ENCODE measurements at places on chromosomes 2 and 18. TPM values are rescaled to one million over a fixed set of nuclear protein-coding genes. Genes with fewer than 3 reads are reported as not detected.

PARD6G gene
- 0.33 TPM for total RNA-seq

CYP26B1 gene
- total RNA-seq, result not detected

GRCh38 chr2:33022395-33022985 is 75.7 kb downstream of the LTBP1 start:
- no peak for DNase-seq
- H3K27me3 ChIP-seq, result peaks cover 5% of the 10 kb centered on the region

DNA sequence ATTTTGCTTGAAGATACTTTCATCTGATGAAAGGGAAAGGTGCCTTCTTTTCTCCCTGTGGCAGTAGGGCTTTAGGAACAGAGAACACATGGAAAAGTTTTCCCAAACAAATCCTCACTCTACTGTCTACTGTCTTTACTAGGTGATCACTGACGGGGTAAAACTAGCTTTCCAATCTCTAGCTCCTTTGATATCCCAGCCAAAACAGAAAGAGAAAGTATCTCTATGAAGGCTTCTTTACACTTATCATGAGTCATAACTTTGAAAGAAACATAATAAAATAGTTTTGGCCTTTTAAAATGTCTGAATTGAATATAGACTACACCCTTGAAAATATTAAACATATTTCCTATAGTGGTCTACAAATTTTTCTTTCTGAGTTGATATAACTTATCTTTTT is 214.5 kb downstream of the DSEL start:
- H3K4me3 ChIP-seq, result peak overlapping the region; percentile 27
- DNase-seq, result no peak
- H3K36me3 ChIP-seq, result no peaks in the 10 kb centered on the region
- H3K27me3 ChIP-seq, result no peaks in the 10 kb centered on the region
- H3K4me1 ChIP-seq, result peaks cover 12% of the 10 kb centered on the region
- H3K27ac ChIP-seq, result no peak overlapping the region

- peak overlapping the region; percentile 49 for H3K4me3 ChIP-seq
- H3K4me1 ChIP-seq, result peaks cover 63% of the 10 kb centered on the region
- no peak for DNase-seq
- peak overlapping the region; percentile 58 for H3K27ac ChIP-seq
- H3K36me3 ChIP-seq, result no peaks in the 10 kb centered on the region
- H3K27me3 ChIP-seq, result no peaks in the 10 kb centered on the region
Measured at GRCh38 chr2:74031959-74032287, 47.2 kb downstream of the TET3 start.

- DNase-seq, result no peak
- no peaks in the 10 kb centered on the region for H3K36me3 ChIP-seq
Measured at GRCh38 chr2:104938231-104938941, 84.5 kb downstream of the POU3F3 start.

- no peaks in the 10 kb centered on the region for H3K36me3 ChIP-seq
- no peak for DNase-seq
- no peak overlapping the region for H3K4me3 ChIP-seq
- H3K4me1 ChIP-seq, result no peaks in the 10 kb centered on the region
- no peak overlapping the region for H3K27ac ChIP-seq
Measured at GRCh38 chr18:76567835-76568445, 72.9 kb upstream of the ZNF516 start.

GTF2A1L gene
- total RNA-seq, result not detected

Measured in CD8-positive, alpha-beta memory T cell (primary cell).